Urinary bladder (tissue), 4 donors: ENCODE measurements at places on chromosomes 4 and X. TPM values are rescaled to one million over a fixed set of nuclear protein-coding genes. Genes with fewer than 3 reads are reported as not detected.

The LRAT gene
- total RNA-seq, result 0.58 TPM

The FAM9A gene
- not detected for total RNA-seq

The POU3F4 gene
- not detected for total RNA-seq

The ETDB gene
- not detected for total RNA-seq

The TMEM31 gene
- not detected for total RNA-seq

The KCNE5 gene
- 1.5 TPM for total RNA-seq

The GRPR gene
- total RNA-seq, result 1.1 TPM

The HSFX1 gene
- total RNA-seq, result 0.95 TPM

The EDA gene
- 5.7 TPM for total RNA-seq

The CENPE gene
- total RNA-seq, result 21.8 TPM

The SPIN2A gene
- total RNA-seq, result 2.6 TPM

The GRIA3 gene
- 6.0 TPM for total RNA-seq

The PRDM5 gene
- 76.5 TPM for total RNA-seq

The LONRF3 gene
- total RNA-seq, result 3.4 TPM

The BMP2K gene
- 106 TPM for total RNA-seq

The TECRL gene
- 4.5 TPM for total RNA-seq

The GAGE12J gene
- total RNA-seq, result not detected
